NB4 (cell line): ENCODE measurements at places on chromosomes 1 and 21.
A peak's percentile ranks its signal among the peaks of the same experiment; 100 is the strongest.

GRCh38 chr1:235883261-235883927 lies 16.7 kb upstream of the LYST start:
- DNase-seq: peak; percentile 29

GRCh38 chr1:206000641-206001339 lies 2.4 kb downstream of the RAB7B start:
- peak; percentile 27 for DNase-seq

GRCh38 chr1:36557041-36558000 lies 74.6 kb upstream of the CSF3R start:
- DNase-seq: no peak

DNA sequence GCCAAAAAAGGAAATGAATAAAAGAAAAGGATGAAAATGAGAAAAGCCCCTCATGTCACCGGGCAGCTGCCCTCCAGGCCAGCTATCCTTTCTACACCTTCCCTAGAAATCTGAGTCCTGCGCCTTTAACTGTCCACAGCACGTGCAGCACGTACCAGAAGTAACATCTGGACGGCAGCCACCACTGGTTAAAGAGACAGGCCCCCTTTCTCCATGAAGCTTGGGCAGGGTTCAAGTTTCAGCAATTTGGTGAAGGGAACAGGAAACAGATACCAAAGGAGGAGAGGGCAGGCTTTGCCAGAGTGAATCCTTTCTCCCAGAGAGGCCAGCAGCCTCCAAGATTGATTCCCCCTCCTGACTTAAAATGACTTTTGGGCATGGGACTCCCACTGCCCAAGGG lies 3.6 kb upstream of the KIAA2013 start:
- DNase-seq: peak; percentile 60

GRCh38 chr1:151966061-151966460 lies 27.6 kb downstream of the S100A10 start:
- no peak for DNase-seq

DNA sequence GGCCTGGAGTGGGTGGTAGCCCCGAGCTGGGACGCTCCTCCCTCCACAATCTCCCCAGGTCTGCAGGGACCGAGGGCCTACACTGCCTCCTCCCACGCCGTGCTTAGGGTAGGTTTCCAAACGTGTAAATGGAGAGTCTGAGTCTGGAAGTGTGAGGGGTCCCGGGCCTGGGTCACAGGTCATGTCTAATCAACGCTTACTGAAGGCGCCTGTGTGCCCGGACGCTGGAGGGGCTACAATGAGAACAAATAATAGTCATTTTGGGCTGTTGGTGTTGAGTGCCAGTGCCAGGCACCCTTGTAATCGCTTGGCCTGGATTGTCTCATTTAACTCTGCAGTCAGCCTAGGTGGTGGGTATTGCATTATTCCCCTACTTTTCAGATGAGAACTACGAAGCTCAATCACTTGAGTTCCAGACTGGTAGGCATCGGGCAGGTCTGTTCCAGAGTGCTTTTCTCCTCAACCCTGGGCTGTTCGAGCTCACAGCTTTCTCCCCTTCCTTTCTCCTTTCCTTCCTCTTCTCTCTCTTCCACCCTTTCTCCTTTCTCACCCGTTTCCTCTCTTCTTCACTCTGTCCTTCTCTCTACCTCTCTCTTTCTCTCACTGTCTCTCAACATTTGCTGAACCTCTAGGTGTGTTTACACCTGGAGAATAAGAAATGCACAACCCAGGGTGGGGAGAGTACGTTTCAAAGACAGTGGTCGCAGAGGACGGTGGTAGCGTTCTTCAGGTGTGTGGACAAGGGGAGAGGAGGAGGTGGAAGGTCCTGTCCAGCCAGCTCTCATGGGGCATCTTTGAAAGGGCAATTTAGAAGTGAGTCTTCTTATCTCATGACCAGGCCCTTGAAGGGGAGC lies 883 bp downstream of the SLC66A1 start:
- peak; percentile 79 for DNase-seq

GRCh38 chr1:99407018-99407417 lies 142.7 kb downstream of the PLPPR4 start:
- DNase-seq: no peak

DNA sequence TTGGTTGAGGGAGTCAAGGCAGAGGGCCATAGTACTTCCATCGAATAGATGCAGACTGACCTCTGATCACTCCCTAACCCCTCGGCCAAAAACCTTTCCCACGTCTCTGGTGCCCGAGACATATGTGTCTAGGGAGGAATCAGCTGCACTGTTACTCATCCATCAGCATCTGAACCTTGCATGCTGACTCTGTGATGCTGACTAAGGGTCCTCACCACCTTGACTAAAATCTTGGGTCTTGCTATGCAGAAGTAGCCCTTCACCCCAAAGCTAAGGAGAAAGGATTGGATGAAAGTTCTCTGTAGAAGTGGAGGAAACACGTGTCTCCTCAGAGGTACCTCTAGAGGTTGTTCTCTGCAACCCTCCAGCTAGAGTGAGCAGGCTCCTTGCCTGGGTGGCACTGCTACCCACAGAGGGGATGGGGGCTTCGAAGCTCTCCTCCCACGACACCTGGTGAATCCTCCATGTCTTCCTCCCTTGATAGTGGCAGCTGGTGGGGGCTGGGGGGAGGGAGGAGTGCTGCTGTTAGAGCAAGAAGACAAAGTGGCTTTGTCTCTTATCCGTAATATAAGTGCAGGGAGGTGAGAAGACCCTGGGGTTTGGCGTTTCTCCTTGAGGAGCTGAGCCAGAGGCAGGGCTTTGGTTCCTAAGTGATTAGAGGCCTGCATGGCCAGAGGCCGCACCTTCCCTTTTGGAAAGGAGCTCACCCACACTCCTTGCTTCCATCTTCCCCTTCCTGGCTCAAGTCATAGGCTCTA lies 45.1 kb downstream of the ATP2B4 start:
- DNase-seq: no peak

GRCh38 chr21:16912075-16912474 lies 600.8 kb upstream of the CXADR start:
- no peak for DNase-seq

- DNase-seq: peak; percentile 66
Measured at GRCh38 chr1:96361961-96362360, 359.6 kb upstream of the PTBP2 start.

DNA sequence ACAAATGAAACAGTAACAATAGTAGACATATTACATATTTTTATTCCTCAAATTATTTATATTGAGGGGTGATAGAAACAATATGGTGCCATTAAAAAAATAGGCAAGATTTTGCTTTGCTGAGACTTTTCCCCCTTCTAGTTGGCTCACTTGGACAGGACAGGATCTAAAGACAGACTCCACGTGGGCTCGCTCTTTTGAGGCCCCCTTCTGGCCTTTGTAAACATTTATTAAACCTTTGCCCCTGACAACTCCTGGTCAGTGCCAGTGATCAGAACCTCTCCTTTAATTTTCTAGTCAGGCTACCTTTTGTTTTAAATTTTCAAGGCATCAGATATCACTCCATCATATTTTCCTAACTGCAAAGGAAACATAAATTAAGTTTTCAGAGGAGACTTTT lies 49.7 kb upstream of the IFI44L start:
- DNase-seq: no peak

GRCh38 chr1:91018006-91018405 lies 3.8 kb downstream of the ZNF644 start:
- peak; percentile 47 for DNase-seq

- peak; percentile 8 for DNase-seq
Measured at GRCh38 chr1:117372863-117373412, 5.7 kb downstream of the MAN1A2 start.

- no peak for DNase-seq
Measured at GRCh38 chr1:100051893-100052292, 80.8 kb downstream of the SASS6 start.
